ENCODE measurements at places on chromosomes 12 and 14. TPM values are rescaled to one million over a fixed set of nuclear protein-coding genes. Genes with fewer than 3 reads are reported as not detected.
A peak's percentile ranks its signal among the peaks of the same experiment; 100 is the strongest.

Gene CCDC38
- 0.50 TPM for total RNA-seq

Gene ADCY4
- total RNA-seq, result 1.6 TPM

Gene SPX
- 0.40 TPM for total RNA-seq

Gene KCNJ8
- total RNA-seq, result not detected

DNA sequence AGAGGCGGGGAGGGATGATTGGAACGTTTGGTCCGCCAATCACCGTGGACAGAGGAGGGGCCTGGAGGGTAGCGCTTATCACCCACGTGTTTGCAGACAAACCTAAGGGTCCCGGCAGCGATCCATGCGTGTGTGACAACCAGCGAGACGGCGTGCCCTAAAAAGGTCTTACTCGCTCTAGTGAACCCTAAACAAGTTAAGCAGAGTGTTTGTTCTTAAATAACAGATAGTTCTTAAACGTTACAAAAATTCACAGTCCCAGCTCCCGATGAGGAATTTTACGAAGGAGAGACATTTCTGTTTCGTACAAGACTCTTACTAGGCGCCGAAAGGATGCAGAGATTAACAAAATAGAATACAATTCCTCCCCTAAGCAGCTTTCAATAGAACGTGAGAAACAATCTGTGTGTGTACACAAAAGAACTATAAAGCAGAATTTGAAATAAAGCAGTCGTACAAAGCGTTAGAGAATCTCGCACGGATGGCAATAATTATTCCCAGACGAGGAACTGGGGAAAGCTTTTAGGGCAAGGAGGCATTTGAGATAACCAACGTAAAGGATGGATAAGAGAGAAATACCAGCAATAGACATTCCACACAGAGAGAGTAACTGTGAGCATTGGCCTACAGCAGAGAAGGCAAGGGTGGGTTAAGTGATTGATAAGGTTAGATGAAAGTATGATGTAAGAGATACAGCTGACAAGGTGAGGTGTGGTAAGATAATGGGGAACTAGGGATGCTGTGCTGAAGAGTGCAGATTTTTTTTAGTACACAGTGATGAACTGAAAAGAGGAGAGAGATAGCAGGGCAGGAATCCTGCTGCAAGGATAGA, 831 bp upstream of the RPS6KA5 start:
- H3K4me1 ChIP-seq, result peaks cover 54% of the 10 kb centered on the region
- H3K36me3 ChIP-seq, result peaks cover 40% of the 10 kb centered on the region
- H3K27ac ChIP-seq, result no peak overlapping the region
- DNase-seq, result no peak

GRCh38 chr14:65423982-65424381, 11.5 kb downstream of the FUT8 start:
- H3K27me3 ChIP-seq, result no peaks in the 10 kb centered on the region
- H3K36me3 ChIP-seq, result peaks cover 44% of the 10 kb centered on the region
- peaks cover 55% of the 10 kb centered on the region for H3K4me1 ChIP-seq
- DNase-seq, result no peak
- H3K4me3 ChIP-seq, result no peak overlapping the region
- H3K27ac ChIP-seq, result peak overlapping the region; percentile 17

DNA sequence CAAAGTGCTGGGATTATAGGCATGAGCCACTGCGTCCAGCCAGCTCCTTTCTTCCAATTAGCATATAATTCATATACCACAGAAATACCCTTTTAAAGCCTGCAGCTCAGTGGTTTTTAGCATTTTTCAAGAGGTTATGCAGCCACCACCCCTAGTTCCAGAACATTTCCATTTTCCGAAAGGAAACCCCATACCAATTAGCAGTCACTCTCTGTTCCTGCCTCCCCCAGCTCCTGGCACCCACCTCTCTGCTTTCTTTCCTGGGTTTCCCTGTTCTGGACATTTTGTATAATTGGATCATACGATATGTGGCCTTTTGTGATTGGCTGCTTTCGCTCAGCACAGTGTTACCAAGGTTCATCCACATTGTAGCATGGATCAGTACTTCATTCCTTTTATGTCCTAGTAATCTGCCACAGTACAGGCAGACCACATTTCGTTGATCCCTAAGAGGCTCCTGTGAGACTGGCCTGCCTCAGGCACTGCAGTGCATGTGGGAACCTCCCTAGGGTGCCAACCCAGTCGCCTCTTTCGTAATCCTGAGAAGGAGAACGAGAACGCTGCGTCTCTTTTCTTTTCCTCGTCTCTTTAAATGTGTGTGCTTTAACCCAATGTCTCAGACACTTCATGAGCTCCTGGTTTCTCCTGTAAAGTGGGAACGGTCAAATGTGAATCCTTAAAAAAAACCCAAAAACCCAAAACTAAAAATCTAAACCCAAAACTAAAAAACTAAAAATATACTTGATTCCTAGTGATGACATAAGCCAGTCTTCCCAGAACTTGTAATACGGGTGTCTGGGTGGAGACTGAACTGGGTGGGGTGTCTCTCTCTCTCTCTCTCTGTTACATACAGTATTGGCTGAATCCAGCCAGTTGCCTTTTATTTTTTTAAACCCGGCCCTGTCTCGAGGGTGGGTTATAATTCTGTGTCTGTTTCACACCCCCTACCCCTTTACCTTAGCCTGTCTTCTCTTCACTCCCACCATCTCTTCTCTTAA, 14.7 kb downstream of the AACS start:
- H3K27me3 ChIP-seq, result no peaks in the 10 kb centered on the region
- peaks cover 19% of the 10 kb centered on the region for H3K36me3 ChIP-seq
- H3K4me1 ChIP-seq, result no peaks in the 10 kb centered on the region
- no peak for DNase-seq
- H3K4me3 ChIP-seq, result no peak overlapping the region

- no peaks in the 10 kb centered on the region for H3K27me3 ChIP-seq
- peaks cover 35% of the 10 kb centered on the region for H3K4me1 ChIP-seq
- H3K4me3 ChIP-seq, result no peak overlapping the region
- DNase-seq, result peak; percentile 80
These were observed 3.6 kb downstream of the SMARCD1 start for GRCh38 chr12:50088577-50089335.

DNA sequence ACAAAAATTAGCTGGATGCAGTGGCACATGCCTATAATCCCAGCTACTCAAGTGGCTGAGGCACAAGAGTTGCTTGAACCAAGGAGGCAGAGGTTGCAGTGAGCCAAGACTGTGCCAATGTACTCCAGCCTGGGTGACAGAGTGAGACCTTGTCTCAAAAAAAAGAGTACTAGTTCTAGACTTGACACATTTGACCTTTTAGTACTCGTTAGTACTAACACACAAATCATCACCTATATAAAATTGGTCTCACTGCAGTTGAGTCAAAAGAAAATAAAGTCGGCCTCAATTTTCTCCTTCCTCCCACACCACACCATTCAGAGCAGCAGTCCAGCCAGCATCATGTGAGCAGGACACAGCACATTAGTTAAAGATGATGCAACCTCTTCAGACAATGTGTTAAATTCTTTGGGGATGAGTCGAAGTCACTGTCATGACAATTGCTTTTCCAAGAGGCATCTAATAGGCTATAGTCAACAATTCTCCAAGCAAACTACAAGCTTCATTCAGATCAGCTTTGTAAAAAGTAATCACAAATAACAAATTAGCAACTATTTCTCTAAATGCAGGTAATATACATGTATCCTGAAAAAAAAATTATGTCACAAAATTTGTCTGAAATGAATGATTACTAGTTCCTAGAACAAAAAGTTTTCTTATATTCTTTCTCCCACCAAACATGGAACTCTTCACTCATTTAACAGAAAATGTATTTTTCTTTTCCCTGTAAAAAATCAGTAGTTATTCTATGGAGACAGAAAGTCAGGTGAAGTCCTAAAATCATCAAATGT, 55.6 kb downstream of the CLIP1 start:
- no peaks in the 10 kb centered on the region for H3K27me3 ChIP-seq
- H3K27ac ChIP-seq, result peak overlapping the region; percentile 53
- H3K4me1 ChIP-seq, result peaks cover 24% of the 10 kb centered on the region
- H3K4me3 ChIP-seq, result no peak overlapping the region
